ENCODE measurements at places on chromosomes 2 and 18.

DNA sequence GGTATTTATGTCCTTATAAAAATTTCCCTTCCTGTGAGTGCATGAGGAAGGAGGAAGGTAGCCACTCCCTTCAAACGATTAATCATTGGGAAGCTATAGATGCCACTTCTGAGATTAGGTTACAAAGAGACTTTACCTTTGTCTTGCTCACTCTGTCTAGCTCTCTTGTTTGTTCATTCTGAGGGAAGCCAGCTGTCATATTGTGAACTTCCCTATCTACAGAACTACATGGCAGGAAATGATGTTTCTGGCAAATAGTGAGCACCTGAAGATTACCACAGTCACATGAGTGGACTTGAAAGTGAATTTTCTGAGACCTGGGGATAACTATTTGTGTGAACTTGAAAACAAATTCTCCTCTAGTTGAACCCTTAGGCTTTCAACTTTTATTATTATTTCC lies 776.8 kb downstream of the CCDC85A start:
- DNase-seq: no peak

GRCh38 chr2:42233976-42234441 lies 64.9 kb downstream of the EML4 start:
- no peak for DNase-seq

DNA sequence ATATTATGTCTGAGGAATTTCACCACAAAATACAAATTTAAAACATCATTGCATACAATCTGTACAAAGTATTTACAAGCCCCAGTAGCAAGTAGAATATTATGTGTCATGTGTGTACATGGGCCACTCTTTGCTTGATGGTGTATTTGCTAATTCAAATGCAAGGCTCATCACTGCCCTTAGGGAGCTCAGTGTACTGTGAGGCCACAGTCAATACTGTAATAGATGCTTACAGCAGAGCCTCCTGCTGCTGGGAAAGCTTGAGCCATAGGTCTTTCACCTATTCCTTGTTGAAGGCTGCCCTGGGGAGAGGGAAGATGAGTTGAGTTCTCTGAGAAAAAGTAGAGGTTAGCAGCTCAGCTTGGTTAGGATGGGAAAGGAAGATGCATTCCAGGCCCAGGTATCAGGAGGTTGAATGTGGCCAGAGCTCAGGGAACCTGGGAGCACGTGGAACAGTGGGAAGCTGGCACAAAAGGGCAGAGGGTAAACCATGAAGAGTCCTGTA lies 189.6 kb downstream of the LRP1B start:
- no peak for DNase-seq

DNA sequence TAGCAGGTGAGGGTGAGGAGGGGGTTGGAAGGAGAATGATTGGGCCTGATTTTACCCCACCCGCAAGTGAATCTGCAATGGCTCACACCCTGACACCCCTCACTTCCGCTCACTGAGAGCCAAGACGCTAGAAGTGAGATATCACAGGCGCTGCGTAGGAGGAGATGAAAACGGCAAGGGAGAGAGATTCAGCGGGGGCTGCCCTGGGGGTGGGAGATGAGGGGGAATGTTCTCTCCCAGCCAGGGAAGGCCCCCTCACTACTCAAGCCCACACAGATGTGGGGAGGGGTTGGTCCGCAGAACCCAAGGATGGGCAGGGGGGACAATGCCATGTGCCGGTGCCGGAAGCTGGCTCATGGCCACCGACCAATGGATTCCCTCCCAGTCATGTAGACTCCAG lies 32.9 kb downstream of the LOXHD1 start:
- no peak for DNase-seq

Measured in CD4-positive, alpha-beta T cell treated with Interleukin-6 at 100 ng/mL for 8 hours (primary cell).